CD8-positive, alpha-beta memory T cell (primary cell): ENCODE measurements at places on chromosomes 1 and 21. TPM values are rescaled to one million over a fixed set of nuclear protein-coding genes. Genes with fewer than 3 reads are reported as not detected.

NBPF4 gene
- not detected for polyA plus RNA-seq

VANGL2 gene
- polyA plus RNA-seq: not detected

CYP4A11 gene
- not detected for polyA plus RNA-seq

ODF2L gene
- polyA plus RNA-seq: 52.9 TPM

SPATA46 gene
- not detected for polyA plus RNA-seq

SHE gene
- polyA plus RNA-seq: not detected

GRCh38 chr1:87958201-87958600, 629.5 kb downstream of the LMO4 start:
- H3K36me3 ChIP-seq: no peaks in the 10 kb centered on the region
- no peaks in the 10 kb centered on the region for H3K4me1 ChIP-seq
- no peak overlapping the region for H3K27ac ChIP-seq
- no peak for DNase-seq

DNA sequence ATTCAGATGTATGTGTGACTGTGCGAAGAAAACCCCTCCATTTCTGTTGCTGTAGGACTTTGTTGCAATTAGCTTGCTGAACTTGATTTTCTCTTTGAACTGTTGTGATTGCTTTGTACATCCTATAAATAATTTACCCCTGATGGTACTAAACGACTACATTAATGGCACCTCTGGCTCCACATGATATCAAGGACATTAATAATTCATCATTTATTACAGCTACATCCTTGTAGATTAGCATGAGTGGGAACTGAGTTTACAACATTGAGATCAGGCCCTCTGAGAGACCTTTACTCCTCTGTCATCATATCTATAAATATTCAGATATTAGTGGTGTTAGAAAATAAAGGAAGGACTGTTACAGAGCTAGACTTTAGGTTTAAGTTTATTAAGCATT, 13.5 kb downstream of the LRIG2 start:
- no peak for DNase-seq
- no peak overlapping the region for H3K4me3 ChIP-seq
- H3K27me3 ChIP-seq: no peaks in the 10 kb centered on the region
- no peak overlapping the region for H3K27ac ChIP-seq

DNA sequence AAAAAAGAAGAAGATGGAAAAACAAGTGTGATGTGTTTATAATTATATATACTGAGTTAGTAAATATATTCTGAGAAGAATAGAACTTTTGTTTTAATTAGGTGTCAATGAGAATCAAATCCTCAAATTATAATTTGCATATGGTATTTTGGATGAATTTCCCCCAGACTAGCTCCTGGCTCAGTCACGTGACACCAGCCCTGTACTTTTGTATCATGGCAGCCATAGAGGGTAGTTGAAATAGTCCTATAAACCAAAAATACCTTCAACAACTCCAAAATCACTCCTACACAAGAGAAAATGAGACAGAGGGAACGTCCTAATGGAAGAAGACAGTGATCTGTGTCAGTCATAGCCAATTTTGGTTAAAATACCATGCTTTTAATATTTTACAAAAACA, 9.0 kb upstream of the S1PR1 start:
- H3K4me3 ChIP-seq: no peak overlapping the region
- H3K27me3 ChIP-seq: no peaks in the 10 kb centered on the region
- H3K27ac ChIP-seq: no peak overlapping the region
- no peaks in the 10 kb centered on the region for H3K36me3 ChIP-seq
- no peaks in the 10 kb centered on the region for H3K4me1 ChIP-seq

DNA sequence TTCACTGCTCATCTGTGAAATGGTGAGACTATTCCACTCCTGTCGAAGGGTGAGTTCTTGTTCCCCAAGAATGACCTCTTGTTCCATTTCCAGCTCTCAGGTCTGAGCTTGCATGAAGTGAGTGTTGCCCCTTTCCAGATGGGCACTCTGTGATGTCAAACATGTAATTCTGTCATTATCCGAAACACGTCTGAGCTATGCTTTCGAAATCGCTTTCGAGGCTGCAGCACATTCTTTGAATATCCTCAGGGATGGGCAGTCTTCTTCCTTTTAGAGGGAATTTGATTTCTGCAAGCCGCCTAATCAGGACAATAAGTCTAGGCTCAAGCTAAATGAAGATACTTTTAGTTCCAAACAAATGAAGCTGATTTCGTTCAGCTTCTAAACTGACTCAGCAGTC, 15.1 kb downstream of the NFASC start:
- H3K27me3 ChIP-seq: peaks cover 3% of the 10 kb centered on the region
- DNase-seq: no peak
- H3K36me3 ChIP-seq: no peaks in the 10 kb centered on the region
- H3K4me3 ChIP-seq: no peak overlapping the region
- H3K27ac ChIP-seq: no peak overlapping the region

- peak; percentile 55 for DNase-seq
- H3K36me3 ChIP-seq: peaks cover 4% of the 10 kb centered on the region
- H3K27ac ChIP-seq: peak overlapping the region; percentile 88
- no peaks in the 10 kb centered on the region for H3K27me3 ChIP-seq
- H3K4me1 ChIP-seq: peaks cover 37% of the 10 kb centered on the region
Observed at GRCh38 chr1:85275701-85276214, 674 bp downstream of the BCL10 start.

- H3K36me3 ChIP-seq: no peaks in the 10 kb centered on the region
- H3K4me3 ChIP-seq: peak within 1 kb of the TSS; percentile 82
- H3K27ac ChIP-seq: peak within 1 kb of the TSS; percentile 82
- DNase-seq: peak; percentile 88
Observed at GRCh38 chr1:10430216-10431069, at the start of gene CENPS. Gene CENPS (plus strand): TSS chr1:10430433. CDS start chr1:10430518, 85 bp downstream.

GRCh38 chr1:53878492-53879105, 11.0 kb downstream of the YIPF1 start:
- H3K36me3 ChIP-seq: peaks cover 19% of the 10 kb centered on the region
- H3K27me3 ChIP-seq: no peaks in the 10 kb centered on the region
- no peaks in the 10 kb centered on the region for H3K4me1 ChIP-seq
- H3K27ac ChIP-seq: no peak overlapping the region

GRCh38 chr1:113701429-113701828, 57.9 kb downstream of the PHTF1 start:
- no peak overlapping the region for H3K27ac ChIP-seq
- no peaks in the 10 kb centered on the region for H3K27me3 ChIP-seq
- no peak overlapping the region for H3K4me3 ChIP-seq
- no peak for DNase-seq

DNA sequence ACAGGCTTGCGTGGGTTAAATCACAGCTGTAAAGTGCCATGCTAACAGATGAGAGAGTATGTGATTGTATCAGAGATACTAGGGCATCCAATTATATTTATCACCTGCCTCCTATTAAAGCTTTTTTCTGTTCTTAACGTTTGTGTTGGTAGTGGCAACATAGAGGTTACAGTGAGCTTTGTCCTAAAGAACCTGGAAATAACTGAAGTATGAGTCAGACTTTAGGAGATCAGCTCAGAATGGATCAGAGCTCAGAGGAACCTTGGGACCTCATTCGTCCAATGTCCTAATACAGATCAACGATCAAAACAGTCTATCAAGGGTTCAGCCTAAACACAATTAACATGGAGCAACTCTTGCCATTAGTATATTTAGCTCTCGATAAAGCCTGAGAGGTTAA, 81.0 kb downstream of the RGS7 start:
- H3K27me3 ChIP-seq: no peaks in the 10 kb centered on the region
- no peak overlapping the region for H3K4me3 ChIP-seq
- H3K36me3 ChIP-seq: no peaks in the 10 kb centered on the region
- no peak overlapping the region for H3K27ac ChIP-seq

GRCh38 chr21:23574932-23575331, 2032.3 kb downstream of the MRPL39 start:
- no peak overlapping the region for H3K4me3 ChIP-seq
- no peak for DNase-seq
- H3K27me3 ChIP-seq: no peaks in the 10 kb centered on the region
- no peak overlapping the region for H3K27ac ChIP-seq
- no peaks in the 10 kb centered on the region for H3K36me3 ChIP-seq

GRCh38 chr21:31772674-31773555, 41.0 kb upstream of the SCAF4 start:
- no peak overlapping the region for H3K4me3 ChIP-seq
- no peak for DNase-seq
- no peaks in the 10 kb centered on the region for H3K36me3 ChIP-seq
- no peaks in the 10 kb centered on the region for H3K27me3 ChIP-seq

DNA sequence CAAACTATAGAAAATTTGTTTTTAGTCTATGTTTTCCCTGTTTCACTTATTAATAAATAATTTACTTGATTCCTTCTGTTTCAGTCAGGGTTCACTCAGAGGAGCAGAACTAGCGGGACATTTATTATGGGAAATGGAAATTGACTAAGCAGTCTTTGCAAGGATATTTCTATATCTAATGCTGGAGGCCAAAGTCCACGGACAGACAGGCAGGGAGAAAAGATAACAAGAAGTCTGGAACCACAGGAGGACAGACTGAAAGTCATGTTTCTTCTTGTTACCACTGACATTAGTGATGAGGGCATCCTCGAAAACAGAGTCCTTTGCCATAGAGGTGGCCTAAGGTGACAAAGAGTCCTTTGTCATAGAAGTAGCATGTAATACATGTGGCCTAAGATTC, 744.5 kb upstream of the TMPRSS15 start:
- DNase-seq: no peak
- H3K4me3 ChIP-seq: no peak overlapping the region
- H3K4me1 ChIP-seq: no peaks in the 10 kb centered on the region

DNA sequence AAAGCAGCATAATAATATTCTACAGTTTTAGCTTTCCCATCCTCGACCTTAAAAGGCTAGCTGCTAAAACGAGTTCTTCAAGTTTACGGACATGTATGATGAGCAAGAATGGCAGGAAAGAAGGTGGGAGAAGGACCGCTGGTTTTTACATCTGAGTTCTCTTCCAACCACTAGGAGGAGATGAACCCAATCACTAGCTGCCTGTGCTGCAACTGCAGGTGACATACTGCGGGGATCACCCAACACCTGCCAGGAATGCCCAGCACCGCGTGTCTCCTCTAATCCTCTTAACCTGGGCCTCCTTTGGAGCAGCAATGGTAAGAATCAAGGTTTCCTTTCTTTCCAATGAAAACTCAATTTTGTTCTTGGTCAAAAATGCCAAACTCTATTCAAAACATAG, 23.5 kb downstream of the TOR3A start:
- DNase-seq: no peak
- H3K27me3 ChIP-seq: no peaks in the 10 kb centered on the region
- no peaks in the 10 kb centered on the region for H3K4me1 ChIP-seq
- H3K4me3 ChIP-seq: no peak overlapping the region
- no peak overlapping the region for H3K27ac ChIP-seq
